ENCODE measurements at places on chromosomes 1 and 21.
A peak's percentile ranks its signal among the peaks of the same experiment; 100 is the strongest.

DNA sequence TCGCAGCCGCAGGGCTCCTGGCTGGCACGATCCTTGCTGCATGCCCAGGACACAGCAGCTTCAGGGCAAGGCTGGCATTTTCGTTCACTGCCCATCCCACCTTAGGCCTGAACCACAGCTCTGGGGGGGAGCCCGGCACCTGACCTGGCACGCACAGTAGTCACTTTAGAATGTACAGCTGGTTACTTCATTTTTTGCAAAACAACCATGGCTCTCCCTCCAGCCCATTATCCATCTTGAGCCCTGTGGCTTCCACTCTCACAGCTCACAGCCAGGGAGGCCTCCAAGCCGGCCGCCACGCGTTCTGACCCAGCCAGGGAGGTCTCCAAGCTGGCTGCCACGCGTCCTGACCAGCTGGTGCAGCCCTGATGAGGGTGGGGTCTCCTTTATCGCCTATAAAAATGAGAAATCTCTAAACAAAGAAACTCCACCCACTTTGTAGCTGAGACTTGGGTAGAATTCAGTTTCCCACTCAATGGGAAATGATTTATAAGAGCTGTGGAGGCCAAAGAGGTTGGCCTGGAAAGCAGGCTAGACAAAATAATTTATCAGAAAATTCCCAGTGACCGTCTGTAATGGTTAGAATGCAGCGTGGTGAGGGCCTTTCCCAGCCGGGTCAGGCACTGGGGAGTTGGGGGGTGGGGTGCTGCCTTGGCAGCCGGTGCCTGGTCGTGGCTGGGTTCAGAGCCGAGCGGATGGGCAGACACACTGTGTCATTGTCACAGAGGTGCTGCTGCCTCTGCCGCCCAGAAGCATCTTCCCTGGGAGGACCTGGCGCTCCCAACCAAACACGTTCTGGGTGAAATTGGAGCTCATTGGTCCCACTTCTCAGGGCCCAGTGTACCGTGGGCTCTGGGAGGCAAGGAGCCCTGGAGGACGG, 54.6 kb upstream of the ACTRT2 start:
- DNase-seq, result no peak

DNA sequence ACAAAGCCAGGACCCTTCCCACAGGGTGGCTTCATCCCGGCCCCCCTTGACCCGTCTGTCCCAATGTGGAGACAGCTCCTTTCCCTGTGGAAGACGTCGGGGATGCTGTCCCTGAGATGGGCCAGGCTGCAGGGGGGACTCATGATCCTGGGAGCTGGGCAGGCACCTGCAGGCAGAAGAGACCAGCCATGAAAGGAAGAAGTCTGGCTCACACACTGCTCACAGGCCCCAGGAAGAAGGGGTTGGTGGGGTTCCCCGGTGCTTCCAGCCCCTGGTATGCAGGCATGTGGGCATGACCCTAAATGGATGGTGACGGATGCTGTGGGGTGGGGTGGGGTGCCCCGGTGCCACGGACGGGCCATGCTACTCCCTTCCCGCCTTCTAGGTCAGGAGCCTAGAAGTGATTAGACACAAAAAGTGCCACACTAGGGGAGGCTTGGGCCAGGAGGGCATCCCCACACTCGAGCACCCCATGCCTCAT, 8.3 kb downstream of the ACTRT2 start:
- DNase-seq, result no peak

- no peak for DNase-seq
Observed at GRCh38 chr1:15201849-15202551, 45.0 kb upstream of the FHAD1 start.

- no peak for DNase-seq
Observed at GRCh38 chr1:177206831-177207355, 36.1 kb downstream of the BRINP2 start.

- DNase-seq, result no peak
Observed at GRCh38 chr1:61352845-61353435, 270.6 kb downstream of the NFIA start.

- DNase-seq, result no peak
Observed at GRCh38 chr1:238409191-238409850, 518.6 kb upstream of the ZP4 start.

- DNase-seq, result no peak
Observed at GRCh38 chr21:39111931-39112550, 71.2 kb downstream of the PSMG1 start.

GRCh38 chr1:22431965-22432364, 19.7 kb upstream of the ZBTB40 start:
- no peak for DNase-seq

GRCh38 chr1:165463978-165464377, 19.1 kb upstream of the RXRG start:
- no peak for DNase-seq

DNA sequence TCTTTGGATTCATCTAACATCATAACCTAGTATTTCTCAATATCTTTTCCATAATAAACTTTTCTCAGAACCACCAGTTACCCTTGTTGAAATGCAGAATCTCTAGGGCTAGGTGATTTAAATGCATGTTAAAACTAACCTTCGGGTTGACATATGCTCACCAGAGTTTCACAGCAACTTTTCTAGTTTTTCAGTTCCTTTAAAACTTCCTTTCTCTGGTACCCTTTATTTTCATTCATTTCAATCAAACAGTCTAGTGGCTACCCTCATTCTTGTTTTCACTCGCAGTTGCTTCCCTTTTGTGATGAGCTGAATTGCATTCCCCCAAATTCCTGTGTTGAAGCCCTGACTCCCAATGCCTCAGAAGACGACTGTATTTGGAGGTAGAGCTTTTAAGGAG, 712.8 kb upstream of the CHRM3 start:
- no peak for DNase-seq

DNA sequence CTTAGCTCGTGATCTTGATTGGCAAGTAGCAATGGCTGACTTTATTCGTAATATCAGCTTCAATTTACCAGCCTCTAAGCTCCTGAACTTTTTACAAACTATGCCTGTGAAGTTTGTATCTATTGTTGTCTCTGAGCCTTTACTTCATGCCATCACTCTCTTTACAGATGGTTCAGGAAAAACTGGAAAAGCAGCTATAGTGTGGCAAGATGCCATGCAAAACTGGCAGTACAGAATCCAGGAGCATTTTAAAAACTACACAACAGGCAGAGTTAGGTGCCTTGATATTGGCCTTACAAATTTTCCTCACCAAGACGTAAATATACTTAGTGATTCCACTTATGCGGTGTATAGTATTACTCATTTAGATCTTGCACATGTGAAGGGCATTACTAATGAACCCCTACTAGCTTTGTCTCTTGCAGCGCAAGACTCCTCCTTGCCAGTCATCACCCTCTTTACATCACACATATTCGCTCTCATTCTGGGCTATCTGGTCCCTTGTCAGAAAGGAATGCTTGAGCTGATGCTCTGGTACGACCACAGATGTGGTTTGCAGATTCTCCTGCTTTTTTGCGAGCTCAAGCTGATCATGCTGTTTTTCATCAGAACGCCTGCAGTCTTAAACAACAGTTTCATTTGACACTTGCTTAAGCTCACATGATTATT, 36.3 kb downstream of the CLCA1 start:
- DNase-seq, result no peak

DNA sequence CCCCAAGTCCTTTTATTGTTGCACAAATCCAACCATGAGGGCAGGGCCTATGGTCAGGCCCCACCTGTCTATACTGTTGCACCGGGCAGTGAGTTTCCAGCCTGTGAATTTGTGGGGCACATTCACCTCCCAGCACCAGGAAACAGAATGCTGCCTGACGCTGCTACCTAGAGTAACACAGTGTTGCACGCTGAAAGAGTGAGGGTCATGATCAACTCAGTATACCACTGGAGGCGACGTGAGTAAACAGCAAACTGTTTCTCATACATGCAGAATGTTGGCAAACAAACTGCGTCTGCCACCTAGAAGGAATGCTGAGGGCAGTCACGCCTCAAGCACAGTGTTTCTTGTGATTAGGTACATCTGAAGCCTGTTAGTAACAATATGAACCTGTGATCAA, 13.4 kb upstream of the LRRC47 start:
- no peak for DNase-seq

DNA sequence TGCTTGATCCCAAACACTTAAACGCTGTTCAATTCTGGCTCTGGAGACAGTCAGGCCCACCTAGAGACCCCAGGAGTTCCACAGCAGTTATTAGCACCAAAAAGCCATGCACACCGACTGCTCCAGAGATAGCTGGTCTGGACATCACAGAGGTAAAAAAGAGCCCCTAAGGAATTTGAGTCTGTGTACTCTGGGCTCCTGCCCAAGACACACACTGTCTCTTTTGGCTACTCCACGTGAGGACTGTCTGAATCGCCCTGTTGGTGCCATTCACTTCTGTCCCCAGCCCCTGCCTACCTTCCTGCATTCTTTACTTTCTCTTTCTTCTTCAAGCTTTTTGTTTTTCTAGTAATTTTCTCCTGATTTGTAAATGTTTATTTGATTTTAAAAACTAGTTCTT, 197.4 kb downstream of the ADGRL2 start:
- DNase-seq, result no peak

GRCh38 chr1:53448241-53448841, 10.9 kb upstream of the DMRTB1 start:
- no peak for DNase-seq

- DNase-seq, result no peak
Observed at GRCh38 chr1:178970184-178970583, 55.5 kb upstream of the FAM20B start.

GRCh38 chr1:231392389-231393131, 29.5 kb downstream of the EGLN1 start:
- no peak for DNase-seq

DNA sequence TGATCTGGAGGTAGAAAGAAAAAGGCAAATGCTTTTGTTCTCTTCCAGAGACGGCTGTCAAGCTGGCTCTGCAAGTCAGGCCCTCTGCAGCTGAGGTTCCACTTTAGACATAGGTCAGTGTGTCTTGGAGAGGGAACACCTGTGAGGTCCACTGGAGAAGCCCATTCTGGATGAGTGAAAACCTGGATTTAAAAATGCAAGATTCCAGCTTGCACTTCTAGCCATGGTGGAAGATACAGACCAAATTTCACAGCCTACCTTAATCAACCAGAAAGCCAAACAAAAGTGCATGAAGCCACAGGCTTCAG, 35.0 kb downstream of the AGPAT3 start:
- DNase-seq, result no peak

- DNase-seq, result peak; percentile 60
Observed at GRCh38 chr1:205928317-205928716, 14.9 kb downstream of the SLC26A9 start.

- DNase-seq, result no peak
Observed at GRCh38 chr1:223815865-223816264, 29.9 kb downstream of the TP53BP2 start.

DNA sequence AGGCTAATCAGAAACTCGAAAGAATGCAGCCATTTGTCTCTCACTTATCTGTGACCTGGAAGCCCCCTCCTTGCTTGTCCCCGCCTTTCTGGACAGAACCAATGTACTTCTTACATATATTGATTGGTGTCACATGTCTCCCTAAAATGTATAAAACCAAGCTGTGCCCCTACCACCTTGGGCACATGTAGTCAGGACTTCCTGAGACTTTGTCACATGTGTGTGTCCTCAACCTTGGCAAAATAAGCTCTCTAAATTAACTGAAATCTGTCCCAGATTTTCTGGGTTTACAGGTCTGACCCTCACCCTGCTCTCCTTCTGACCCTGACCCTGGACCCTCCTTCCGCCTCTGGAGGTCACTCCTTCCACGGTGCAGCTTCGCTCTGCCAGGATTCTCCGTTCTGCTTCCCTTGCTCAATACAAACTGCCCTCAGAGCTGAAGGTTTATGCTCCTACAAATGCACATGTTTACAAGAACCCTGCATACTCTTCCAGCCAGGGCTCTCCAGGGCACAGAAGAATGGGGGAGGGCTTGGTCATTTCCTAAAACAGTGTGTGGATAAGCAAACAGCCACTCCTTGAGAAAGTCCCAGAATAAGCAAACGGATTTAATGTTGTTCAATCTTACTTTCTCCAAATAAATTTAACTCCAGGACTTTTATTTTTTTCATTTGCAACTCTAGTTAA, 160.5 kb downstream of the ACTL8 start:
- no peak for DNase-seq

- no peak for DNase-seq
Observed at GRCh38 chr1:244854166-244854565, 10.2 kb downstream of the HNRNPU start.

DNA sequence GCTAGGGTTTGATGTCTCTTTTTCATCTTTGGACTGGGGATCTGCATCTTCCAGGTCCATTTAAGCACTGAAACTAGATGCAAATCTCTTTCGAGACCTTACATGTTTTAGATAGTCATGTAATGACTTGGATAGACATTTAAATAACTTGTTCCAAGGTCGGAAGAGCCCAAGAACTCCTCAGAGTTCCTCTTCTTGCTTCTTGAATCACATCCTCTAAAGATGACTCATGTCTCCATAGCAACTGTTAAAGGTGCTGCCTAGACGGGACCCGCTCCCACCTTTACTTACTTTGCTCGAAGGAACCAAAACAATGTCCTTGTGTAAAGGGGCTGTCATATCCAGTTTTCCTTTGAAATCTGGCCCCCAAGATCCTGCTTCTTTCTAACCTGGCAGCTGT, 130.0 kb downstream of the EDEM3 start:
- no peak for DNase-seq

DNA sequence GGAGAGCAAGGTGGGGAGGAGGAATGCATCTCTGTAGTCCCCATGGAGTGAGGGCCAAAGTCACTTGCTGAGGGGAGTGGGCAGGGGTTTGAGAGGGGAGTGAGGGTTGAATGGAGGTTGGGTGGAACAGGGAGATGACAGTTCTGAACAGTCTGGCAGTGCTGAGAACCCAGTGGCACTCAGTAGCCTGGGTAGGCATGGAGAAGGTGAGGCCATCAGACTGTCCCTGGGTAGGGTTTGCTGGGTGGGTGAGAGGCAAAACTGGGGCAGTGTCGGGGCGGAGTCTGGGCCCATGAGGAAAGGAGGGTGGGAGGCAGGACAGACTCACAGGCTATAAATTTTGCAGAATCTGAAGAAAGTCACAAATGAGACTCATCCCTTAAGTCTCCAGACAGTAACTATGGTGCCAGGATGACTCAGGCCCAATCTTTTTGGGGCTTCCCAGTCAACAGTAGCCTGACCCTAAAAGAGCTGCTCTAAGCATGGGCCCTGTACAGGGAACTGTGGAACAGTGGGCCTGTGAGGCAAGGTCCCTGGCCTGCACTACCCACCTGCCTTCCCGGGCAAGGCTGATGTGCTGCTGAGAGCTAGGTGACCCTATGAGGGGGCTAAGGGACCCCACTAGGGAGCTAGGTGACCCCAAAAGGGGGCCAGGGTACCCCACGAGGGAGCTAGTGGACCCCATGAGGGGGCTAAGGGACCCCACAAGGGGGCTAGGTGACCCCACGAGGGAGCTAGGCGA, 51.0 kb upstream of the DMRTB1 start:
- no peak for DNase-seq
